ENCODE measurements at places on chromosomes 16 and 17.
A peak's percentile ranks its signal among the peaks of the same experiment; 100 is the strongest.

GRCh38 chr17:49640556-49640955 is 37.3 kb downstream of the SPOP start:
- DNase-seq: no peak

- DNase-seq: no peak
Observed at GRCh38 chr17:78658281-78658785, 81.1 kb upstream of the DNAH17 start.

GRCh38 chr16:56263711-56264608 is 72.7 kb downstream of the GNAO1 start:
- DNase-seq: no peak

DNA sequence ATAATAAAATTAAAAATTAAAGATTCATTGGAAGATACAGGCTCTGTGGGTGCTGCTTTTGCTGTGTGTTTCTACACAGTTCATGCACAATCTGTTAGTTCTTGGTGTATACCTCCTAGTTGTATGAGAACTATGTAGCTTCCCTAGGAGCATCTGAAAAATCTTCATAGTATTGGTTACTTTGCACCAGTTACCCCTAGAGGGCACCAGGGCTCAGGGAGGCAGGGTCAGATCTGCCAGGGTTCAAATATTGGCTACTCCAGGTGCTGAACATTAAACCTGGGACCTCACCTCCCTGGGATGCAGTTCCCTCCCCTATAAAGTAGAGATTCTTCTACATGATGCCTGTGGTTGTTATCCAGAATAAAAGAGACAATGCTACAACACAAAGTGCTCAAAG is 583.0 kb upstream of the CDH11 start:
- peak; percentile 1 for DNase-seq

DNA sequence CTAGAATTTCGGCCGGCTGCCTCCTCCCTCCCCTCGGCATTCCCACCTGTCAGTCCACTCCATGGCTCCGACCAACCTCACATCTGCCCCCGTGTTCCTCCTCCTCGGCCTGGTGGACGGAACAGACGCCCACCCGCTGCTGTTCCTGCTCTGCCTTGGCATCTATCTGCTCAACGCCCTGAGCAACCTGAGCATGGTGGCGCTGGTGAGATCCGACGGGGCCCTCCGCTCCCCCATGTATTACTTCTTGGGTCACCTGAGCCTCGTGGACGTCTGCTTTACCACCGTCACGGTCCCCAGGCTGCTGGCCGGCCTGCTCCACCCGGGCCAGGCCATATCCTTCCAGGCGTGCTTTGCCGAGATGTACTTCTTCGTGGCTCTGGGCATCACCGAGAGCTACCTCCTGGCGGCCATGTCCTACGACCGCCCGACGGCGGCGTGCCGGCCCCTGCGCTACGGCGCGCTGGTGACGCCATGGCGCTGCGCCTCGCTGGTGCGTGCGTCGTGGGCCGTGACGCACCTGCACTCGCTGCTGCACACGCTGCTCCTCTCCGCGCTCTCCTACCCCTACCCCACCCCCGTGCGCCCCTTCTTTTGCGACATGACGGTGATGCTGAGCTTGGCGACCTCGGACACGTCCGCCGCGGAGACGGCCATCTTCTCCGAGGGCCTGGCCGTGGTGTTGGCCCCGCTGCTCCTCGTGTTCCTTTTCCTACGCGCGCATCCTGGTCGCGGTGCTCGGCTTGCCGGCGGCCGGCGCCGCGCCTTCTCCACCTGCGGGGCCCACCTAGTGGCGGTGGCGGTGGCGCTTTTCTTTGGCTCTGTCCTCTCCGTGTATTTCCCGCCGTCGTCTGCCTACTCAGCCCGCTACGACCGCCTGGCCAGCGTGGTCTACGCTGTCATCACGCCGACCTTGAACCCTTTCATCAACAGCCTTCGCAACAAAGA is at the start of gene OR3A2:
Gene OR3A2 (minus strand): TSS at position 440 of the 948 bp plus-strand sequence.
- no peak for DNase-seq

- no peak for DNase-seq
Observed at GRCh38 chr17:57034807-57035754, 50.0 kb upstream of the AKAP1 start.

- no peak for DNase-seq
Observed at GRCh38 chr17:64357191-64357981, 33.3 kb downstream of the PECAM1 start.

DNA sequence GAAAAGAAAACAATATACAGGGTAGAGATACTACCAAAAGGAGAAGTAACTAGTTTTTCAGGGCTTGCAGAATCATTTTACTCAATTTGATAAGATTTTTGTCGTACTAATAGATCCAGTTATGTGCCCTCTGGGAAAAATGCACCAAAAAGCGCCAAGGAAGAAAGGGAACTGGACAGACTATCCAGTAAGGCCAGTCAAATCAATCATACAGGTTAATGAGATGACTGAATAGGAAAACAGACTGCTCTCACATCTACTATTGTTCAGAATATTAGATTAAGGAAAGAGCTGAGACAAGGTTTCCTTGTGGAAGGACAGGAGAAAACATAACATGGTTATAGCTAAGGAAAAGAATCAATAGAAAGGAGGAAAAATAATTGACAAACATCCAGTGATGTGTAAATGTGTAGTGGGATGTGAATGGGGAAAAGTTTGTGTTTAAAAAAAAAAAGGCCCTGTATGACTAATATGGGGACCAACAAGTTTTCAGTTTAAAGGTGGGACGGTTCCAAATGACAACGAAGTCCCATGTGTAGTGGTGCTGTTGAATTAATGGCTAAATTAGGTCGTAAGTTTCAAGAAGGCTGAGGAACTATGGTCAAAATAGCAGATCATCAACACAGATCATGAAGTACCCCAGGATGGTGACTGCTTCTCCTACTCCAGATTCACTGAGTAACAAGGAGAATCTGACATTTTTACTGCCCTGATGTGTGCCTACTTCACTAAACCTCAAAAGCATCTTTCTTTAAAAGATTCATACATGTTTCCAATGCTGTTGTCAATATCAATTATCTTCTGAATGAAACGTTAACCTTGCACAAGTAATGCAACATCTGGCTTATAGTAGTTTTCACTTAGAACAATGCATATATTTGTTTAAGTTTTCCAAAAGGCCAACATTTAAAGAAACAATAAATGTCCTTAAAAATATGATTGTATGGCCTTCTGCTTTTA is 40.7 kb downstream of the BRIP1 start:
- DNase-seq: no peak
